ENCODE measurements at places on chromosomes 3 and 15. TPM values are rescaled to one million over a fixed set of nuclear protein-coding genes. Genes with fewer than 3 reads are reported as not detected.

Gene ARPC4
- polyA plus RNA-seq = 171 TPM

Gene PIGZ
- polyA plus RNA-seq = 3.6 TPM

Gene MNS1
- 3.7 TPM for polyA plus RNA-seq

Gene ITIH1
- polyA plus RNA-seq = not detected

Gene CCDC51
- polyA plus RNA-seq = 20.8 TPM

Gene AADAC
- polyA plus RNA-seq = 55.5 TPM

Gene CLDN18
- polyA plus RNA-seq = 0.27 TPM

Gene PIERCE2
- polyA plus RNA-seq = 3.1 TPM

- no peak for DNase-seq
Measured at GRCh38 chr15:40823572-40824343, 4.8 kb downstream of the PPP1R14D start.

DNA sequence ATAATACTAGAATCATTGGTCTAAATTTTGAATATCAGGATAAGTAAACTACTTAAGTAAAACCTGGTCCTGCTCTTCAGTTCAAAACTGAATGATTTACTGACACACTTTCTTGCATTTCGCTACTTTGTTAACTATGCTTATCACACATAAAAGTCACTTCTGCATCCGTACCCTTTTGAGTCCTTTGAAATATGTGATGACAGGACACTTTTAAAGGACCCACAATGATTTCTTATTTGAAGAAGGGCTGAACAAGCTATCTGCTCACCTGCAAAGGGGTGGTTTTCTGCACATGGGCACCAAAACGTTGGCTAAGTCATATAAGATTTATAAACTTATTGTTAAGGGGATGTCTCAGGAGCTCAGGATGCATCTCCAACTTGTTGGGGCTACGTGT lies 15.0 kb downstream of the GATM start:
- DNase-seq = no peak

DNA sequence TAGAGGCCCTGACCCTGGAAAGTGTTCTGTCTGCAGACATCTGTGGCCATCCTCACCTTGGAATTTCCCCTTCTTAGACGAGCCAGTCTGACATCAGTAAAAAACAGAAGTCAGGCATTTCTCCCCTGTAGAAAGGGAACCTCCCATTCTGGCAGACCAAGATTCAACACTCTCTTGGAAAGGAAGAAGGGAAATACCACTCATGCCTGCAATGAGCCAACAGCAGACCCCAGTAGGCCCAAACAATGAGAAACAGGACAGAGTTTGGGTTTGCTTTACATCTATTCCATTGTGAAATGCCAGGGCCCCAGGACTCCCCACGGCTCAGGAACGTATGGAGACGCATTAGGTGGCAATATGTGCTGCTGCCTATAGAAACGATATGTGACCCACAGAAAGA lies 264.0 kb upstream of the NSMCE3 start:
- no peak for DNase-seq

GRCh38 chr3:130644628-130645253 lies 101.9 kb downstream of the PIK3R4 start:
- no peak for DNase-seq

DNA sequence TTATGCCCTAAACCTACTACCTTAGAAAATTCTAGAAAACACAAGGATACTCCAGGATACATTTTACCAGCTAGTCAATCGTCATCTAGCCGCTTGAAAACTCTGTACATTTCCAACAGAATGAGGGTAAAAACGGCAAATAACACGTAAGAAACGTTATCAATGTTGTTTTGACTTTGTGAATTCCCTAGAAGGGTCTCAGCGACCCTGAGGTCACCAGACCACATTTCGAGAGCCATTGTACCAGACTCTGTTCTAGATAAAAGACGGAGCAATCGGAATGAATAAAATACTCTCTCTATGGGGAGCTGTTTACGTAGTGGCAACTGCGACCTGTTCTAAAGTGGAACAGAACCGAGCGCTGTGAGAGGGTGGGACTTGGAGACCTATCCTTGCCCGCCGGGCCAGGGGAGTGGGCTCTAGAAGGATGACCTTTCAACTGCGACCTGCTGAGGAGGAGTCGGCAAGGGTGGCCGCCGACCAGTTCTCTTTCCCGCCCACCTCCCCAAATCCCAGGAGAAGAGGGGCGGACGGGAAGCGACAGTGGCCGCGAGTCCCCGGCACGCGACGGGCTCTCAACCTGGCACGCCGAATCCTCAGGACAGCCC lies 778 bp upstream of the AP4E1 start:
- no peak for DNase-seq

DNA sequence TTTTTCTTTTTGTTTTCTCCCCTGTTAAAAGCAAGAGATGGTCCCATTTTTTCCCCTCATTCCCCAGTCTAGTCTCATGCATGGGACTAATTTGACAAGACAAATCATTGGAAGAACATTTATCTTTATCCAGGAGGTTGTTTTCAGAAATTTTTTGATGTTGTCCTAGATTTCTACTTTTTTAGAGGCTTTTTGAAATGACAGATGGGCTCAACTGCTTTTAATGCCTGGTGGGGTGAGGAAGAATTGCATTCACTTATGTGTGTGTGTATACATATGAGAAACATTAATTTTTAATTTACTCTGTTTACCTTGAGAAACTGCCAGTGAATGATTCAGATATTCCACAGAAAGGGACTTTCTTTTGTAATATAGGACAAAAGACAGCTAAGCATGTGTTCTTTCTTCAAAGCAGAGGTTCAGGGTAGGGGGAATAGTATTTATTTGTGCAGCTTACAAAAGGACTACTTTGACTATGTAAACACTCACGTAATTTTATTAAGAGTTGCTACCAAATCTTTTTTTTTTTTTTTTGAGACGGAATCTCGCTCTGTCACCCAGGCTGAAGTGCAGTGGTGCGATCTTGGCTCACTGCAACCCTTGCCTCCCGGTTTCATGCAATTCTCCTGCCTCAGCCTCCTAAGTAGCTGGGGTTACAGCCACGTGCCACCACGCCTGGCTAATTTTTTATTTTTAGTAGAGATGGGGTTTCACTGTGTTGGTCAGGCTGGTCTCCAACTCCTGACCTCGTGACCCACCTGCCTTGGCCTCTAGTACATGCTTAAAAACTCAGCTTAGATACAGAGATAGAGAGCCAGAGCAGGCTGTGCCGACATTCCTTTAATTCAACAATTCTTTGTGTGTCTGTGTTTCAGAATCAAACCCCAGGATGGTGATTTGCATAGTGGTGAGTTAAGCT lies 130.1 kb upstream of the RARB start:
- no peak for DNase-seq

DNA sequence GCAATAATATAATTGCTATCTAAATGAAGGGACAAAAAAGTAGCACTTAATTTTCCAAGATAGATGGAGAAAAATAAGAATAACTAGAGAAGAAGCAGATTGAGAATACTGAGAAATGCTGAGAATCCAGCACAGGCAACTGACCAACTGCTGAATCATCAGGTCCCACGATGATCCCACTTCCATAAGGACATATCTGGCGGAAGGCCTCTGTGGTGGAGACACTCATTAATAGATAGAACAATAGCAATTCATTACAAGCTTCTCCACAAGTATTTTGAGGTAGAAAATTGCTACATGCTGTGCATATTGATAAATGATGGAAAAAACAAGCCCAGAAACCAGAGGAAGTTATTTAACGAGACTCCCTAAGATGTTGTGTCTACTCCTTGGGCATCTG lies 105.9 kb downstream of the DUT start:
- no peak for DNase-seq

GRCh38 chr3:126934031-126934531 lies 48.8 kb upstream of the PLXNA1 start:
- peak; percentile 30 for DNase-seq

GRCh38 chr15:77577366-77577950 lies 55.3 kb downstream of the LINGO1 start:
- DNase-seq = no peak

- DNase-seq = no peak
Measured at GRCh38 chr3:190396001-190396400, 8.0 kb downstream of the CLDN16 start.

- DNase-seq = peak; percentile 84
Measured at GRCh38 chr15:53586799-53587198, 172.7 kb downstream of the WDR72 start.

GRCh38 chr15:91855241-91855640 lies 1.7 kb downstream of the SLCO3A1 start:
- no peak for DNase-seq

DNA sequence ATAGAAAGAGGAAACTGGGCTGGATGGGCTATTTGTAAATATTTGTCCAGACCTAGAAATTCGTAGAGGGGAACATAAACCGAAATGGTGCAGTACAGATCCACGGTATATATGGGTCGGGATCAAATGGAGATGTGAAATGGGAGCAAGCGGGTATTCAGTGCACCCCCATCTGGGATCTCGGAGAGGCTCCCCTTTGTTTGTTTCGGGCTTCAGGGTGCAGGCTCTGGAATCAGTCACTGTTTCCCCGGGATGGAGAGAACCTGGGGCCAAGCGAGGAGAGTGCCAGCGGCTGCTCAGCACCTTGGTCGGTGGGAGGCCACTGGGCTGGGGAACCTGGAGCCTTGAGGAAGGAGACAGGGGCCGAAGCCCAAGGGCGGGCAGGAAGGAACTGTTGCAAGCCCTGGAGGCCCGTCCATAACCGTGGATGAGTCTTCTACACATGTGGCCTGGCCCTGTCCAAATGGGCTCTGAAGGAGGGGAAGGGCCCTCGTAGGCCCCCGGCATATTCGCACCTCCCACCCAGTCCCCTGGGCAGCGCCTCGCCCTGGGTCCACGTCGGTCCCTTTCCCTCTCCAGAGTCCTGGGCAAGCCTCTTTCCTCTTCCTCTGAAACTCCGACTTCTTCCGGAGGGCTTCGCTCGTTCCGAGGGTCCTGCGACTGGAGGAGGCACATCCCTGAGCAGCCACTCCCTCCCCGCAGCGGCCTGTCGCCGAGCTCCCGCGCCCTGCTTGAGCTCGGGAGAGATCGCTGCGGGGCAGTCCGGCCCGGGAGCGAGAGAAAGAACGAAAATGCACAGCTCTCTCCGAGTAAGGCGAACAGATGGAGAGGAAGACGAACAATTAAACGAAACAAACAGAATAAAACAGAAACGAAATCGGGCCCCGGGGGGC lies 3.0 kb downstream of the ISL2 start:
- DNase-seq = peak; percentile 71

- DNase-seq = no peak
Measured at GRCh38 chr3:168618827-168619470, 523.2 kb upstream of the GOLIM4 start.

- no peak for DNase-seq
Measured at GRCh38 chr3:25460751-25461150, 32.7 kb downstream of the RARB start.

DNA sequence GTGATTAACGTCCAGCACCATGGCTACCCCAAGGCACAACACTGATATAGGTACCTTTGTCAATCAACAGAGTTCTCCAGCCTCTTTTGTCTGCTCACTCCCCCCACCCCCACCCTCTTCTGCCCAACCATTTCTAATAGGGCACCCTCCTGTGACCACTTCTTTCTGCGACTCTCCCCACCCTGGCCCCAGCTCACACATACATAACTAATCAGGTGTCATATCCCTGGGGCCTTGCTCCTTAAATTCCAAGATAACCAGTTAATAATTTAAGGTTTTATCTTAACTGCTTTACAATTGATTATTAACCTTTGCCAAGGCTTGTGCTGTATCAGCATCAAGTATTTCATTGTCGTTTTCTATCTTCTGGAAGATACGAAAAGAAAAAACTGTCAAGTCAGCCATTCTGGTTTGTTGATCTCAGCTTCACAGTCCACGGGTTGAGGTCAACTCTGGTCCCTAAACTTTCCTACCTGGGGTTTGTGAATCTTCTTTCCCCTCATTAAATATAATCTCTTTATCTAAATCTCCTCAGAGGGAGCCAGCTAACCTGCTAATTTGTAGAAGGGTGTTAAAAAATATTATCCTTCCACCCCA lies 27.3 kb upstream of the SLC28A2 start:
- DNase-seq = peak; percentile 85

DNA sequence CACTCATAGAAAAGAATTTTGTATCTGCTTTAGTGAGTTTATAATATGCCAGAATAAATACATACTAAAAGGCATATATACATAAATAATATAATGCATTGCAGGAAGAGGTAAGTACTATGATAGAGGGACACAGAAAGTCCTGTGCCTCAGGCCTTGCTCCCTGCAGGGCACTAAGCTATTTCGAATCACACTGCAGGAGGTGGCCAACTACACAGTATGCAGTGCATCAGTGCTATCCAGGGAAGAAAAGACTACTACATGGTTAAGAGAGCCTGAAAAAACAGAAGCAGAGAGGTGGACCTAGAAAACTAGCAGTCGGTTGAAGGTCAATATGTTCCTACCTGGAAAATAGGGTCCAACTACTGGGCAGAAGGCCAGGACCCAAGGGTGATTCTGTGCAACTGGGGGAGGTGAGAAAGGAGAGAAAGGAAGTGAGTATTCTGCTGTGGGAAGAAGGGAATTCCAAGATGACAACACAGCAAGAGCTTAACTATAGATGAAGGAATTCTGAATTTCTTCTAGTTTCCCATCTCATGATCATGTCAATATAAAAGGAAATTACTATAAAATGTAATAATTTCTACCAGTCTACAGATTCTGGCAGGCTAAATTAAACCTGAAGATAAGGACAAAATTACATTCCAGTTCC lies 218.0 kb downstream of the ZBTB20 start:
- DNase-seq = no peak
